ENCODE measurements at places on chromosomes 1 and 21.

GRCh38 chr1:228000416-228000815, 6.4 kb upstream of the WNT3A start:
- DNase-seq: no peak

GRCh38 chr1:81582467-81582986, 218.2 kb upstream of the ADGRL2 start:
- DNase-seq: no peak

DNA sequence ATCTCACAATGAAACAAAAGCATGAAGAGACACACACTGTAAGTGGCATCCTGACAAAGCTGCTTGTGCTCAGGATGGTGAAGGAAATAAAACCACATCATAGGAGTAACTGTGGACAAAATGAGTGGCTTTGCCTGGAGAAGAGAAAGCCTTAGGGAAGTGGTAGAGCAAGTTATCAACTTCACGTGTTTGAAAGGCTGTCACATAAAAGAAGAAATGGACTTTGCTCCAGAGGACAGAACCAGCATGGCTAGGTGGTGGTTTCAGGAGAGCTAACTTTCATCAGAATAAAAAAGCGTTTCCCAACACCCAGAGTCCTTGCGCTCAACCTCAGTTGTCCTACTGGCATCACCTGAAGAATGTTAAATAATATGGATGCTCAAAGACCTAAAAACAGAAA, 139.9 kb downstream of the SETD4 start:
- DNase-seq: no peak

DNA sequence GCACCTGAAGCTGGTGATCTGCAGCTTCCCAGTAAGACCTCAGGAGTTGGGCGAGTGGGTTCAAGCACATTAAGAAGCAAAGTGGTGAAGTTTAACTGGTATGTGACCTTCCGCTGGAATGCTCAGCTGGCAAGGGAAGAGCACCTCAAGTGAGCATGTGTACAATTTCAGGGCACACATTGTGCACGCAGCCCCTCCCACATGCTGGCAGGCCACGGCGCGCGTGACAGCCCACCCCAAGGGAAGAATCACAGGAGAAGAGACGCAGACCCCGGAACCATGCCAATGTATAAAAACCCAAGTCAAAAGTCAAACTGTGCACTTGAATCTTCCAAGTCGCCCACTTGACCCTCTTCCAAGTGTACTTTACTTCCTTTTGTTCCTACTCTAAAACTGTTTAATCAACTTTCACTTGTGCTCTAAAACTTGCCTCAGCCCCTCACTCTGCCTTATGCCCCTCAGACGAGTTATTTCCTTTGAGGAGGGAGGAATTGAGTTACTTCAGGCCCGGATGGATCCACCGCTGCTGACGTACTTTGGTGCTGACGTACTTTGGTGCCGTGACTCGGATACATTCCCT, 20.0 kb downstream of the LRRC3 start:
- DNase-seq: no peak

GRCh38 chr21:42310411-42311001, 4.7 kb downstream of the TFF3 start:
- no peak for DNase-seq

DNA sequence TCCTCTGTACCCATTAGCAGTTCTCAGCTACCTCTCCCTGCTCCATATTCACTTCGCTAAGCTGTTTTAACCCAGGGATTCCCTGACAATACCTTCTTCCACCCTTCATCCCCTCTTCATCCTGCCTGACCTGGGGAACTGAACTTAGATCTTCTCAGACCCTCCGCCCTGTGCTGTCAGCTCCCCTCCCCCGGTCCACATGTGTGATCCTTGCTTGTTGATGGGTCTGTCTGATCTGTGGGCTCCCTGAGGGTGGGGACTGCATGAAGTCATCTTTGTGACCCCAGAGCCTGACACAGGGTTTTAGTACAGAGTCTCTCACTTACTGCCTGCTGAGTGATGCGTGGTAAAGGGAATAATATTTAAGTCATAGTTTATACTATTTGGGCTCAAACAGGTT, 11.8 kb downstream of the CHAF1B start:
- no peak for DNase-seq

- no peak for DNase-seq
These were observed 73.1 kb downstream of the KCNJ6 start for GRCh38 chr21:37843191-37843590.

DNA sequence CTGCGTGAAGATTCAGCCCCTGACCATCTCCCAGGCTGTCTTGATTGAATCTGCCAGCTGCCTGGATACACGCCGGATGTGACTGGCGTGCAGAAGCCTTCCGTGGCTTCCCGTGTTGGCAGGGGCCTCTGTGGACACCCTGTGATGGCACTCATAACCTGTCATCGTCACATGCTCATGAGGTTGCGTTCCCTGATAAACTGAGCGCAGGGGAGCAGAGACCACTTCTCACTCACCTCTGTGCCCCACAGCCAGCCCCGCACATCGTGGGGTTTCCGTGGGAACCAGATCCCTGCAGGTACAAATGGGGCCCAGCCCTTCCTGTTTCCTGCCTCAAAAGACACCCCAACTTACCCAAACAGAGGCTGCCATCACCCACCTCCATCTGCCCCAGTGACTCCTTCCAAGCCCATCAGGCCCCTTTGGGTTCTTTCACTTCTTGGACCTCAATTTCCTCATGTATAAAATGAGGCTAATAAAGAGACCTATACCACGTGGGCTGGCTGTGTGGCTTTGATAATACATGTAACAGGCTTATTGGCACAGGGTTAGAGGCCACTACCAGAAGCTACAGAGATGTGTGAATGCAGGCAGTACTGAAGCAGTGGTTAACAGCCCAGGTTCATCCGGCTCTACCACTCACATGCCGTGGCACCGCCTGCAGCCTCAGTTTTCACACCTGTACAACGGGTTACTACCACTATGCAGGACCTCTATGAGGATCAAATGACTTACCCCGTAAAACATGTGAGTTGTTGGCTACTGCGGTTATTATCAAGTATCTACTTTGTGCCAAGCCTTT, 23.6 kb downstream of the HTR6 start:
- DNase-seq: peak; percentile 58

GRCh38 chr1:202964791-202965410, 2.2 kb downstream of the CYB5R1 start:
- DNase-seq: no peak

GRCh38 chr1:245870698-245871097, 636.4 kb downstream of the SMYD3 start:
- DNase-seq: no peak

- DNase-seq: no peak
These were observed 1.2 kb downstream of the CAMSAP2 start for GRCh38 chr1:200739702-200740570.

GRCh38 chr1:165443539-165444311, 1.2 kb downstream of the RXRG start:
- DNase-seq: no peak

- no peak for DNase-seq
These were observed 676.1 kb downstream of the PTPRU start for GRCh38 chr1:29912425-29912824.

DNA sequence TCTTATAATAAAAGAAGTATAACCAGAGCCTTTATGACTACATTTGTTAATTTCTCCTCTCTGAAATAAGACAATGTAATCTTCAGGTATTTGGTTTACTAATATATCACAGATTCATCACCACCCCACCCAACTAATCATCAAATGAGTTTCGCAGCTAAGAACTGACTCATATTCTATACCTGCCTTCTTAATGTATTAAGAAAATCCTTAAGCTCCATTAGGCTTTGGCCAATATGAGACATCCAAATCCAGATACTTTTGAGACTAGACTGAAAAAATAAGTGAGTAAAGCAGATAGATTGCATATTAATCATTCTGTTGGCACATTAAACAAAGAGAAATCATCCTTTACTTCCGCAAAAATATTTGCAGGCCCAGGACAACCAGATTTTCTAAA, 18.7 kb upstream of the FMO2 start:
- DNase-seq: no peak

GRCh38 chr1:51736702-51737101, 119.8 kb downstream of the OSBPL9 start:
- DNase-seq: no peak
